ENCODE measurements at places on chromosomes 1 and 21. TPM values are rescaled to one million over a fixed set of nuclear protein-coding genes. Genes with fewer than 3 reads are reported as not detected.

Gene FRRS1
- 1.5 TPM for total RNA-seq

Gene MPL
- total RNA-seq = not detected

Gene PTCH2
- 0.31 TPM for total RNA-seq

Gene SPRR2E
- total RNA-seq = not detected

Gene ELAVL4
- total RNA-seq = 0.07 TPM

Gene HSD3B2
- total RNA-seq = not detected

Gene PLA2G2D
- total RNA-seq = not detected

Gene TFF2
- not detected for total RNA-seq

Gene PPT1
- total RNA-seq = 65.5 TPM

Gene SDE2
- 8.7 TPM for total RNA-seq
